ENCODE measurements at places on chromosomes 12 and 14. TPM values are rescaled to one million over a fixed set of nuclear protein-coding genes. Genes with fewer than 3 reads are reported as not detected.

KRT85 gene
- not detected for polyA plus RNA-seq

NINJ2 gene
- polyA plus RNA-seq = 24.2 TPM

MAP1LC3B2 gene
- polyA plus RNA-seq = 3.7 TPM

CLEC4E gene
- polyA plus RNA-seq = not detected

INSM2 gene
- polyA plus RNA-seq = not detected

C12orf60 gene
- 4.6 TPM for polyA plus RNA-seq

- H3K27ac ChIP-seq = no peak overlapping the region
- no peaks in the 10 kb centered on the region for H3K27me3 ChIP-seq
- H3K4me3 ChIP-seq = no peak overlapping the region
- no peak for DNase-seq
- no peaks in the 10 kb centered on the region for H3K36me3 ChIP-seq
Observed at GRCh38 chr14:52076334-52076733, 7.5 kb upstream of the NID2 start.

- H3K36me3 ChIP-seq = peaks cover 11% of the 10 kb centered on the region
- H3K4me1 ChIP-seq = peaks cover 9% of the 10 kb centered on the region
- H3K27ac ChIP-seq = peak overlapping the region; percentile 41
- no peak for DNase-seq
- H3K27me3 ChIP-seq = no peaks in the 10 kb centered on the region
Observed at GRCh38 chr14:22830443-22831010, 840 bp downstream of the MRPL52 start.

- no peak overlapping the region for H3K4me3 ChIP-seq
- no peak for DNase-seq
- H3K27me3 ChIP-seq = no peaks in the 10 kb centered on the region
- no peak overlapping the region for H3K27ac ChIP-seq
- H3K4me1 ChIP-seq = no peaks in the 10 kb centered on the region
Observed at GRCh38 chr14:54424479-54424901, 16.7 kb downstream of the CNIH1 start.

GRCh38 chr12:102388469-102388868 is 91.9 kb downstream of the IGF1 start:
- H3K4me3 ChIP-seq = no peak overlapping the region
- no peaks in the 10 kb centered on the region for H3K4me1 ChIP-seq
- H3K27ac ChIP-seq = no peak overlapping the region
- no peaks in the 10 kb centered on the region for H3K27me3 ChIP-seq
- no peaks in the 10 kb centered on the region for H3K36me3 ChIP-seq

DNA sequence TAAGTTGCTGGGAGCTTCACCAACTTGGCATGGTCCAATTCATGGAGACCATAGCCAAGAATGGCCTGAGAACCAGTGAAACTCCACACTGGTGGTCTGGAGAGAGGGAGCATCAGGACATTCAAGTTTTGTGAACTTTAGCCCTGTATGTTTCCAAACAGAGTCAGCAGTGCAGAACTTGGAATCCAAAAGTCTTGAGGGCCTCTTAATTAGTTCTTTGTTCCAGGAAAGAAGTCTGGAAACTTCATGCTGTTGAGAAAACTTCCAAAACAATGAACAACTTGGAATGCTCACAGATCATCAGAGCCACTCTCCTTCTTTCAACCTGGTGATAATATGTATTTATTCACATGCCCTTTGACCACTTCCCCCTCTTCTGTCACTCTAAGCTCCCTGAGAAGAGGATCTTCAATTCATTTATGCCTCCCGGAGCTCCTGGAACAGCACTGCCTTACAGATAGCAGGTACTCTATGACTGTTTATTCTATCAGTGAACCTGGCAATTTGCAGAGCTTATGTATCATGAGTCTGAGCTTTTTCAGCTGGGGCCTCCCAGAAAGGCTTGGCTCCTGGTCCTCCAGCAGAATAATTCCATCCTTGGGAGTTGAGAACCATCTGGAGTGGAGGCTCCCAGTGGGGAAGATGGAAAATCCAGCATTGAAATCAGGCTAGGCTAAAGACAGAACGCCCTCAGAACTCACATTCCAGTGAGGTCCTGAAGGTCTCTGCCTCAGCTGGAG is 191.4 kb downstream of the KTN1 start:
- H3K27me3 ChIP-seq = no peaks in the 10 kb centered on the region
- no peak overlapping the region for H3K27ac ChIP-seq
- H3K4me1 ChIP-seq = no peaks in the 10 kb centered on the region

- H3K4me3 ChIP-seq = no peak overlapping the region
- H3K27me3 ChIP-seq = no peaks in the 10 kb centered on the region
- DNase-seq = no peak
- peaks cover 4% of the 10 kb centered on the region for H3K4me1 ChIP-seq
- H3K27ac ChIP-seq = no peak overlapping the region
Observed at GRCh38 chr12:30691122-30691879, 4.4 kb downstream of the IPO8 start.

- no peaks in the 10 kb centered on the region for H3K4me1 ChIP-seq
- H3K4me3 ChIP-seq = no peak overlapping the region
- no peaks in the 10 kb centered on the region for H3K36me3 ChIP-seq
- H3K27me3 ChIP-seq = no peaks in the 10 kb centered on the region
- no peak for DNase-seq
Observed at GRCh38 chr12:94900496-94900895, 103.0 kb downstream of the NDUFA12 start.

GRCh38 chr12:83793616-83794015 is 1106.9 kb downstream of the TMTC2 start:
- no peaks in the 10 kb centered on the region for H3K27me3 ChIP-seq
- no peaks in the 10 kb centered on the region for H3K4me1 ChIP-seq
- DNase-seq = no peak
- no peaks in the 10 kb centered on the region for H3K36me3 ChIP-seq
- no peak overlapping the region for H3K4me3 ChIP-seq

- H3K36me3 ChIP-seq = no peaks in the 10 kb centered on the region
- H3K4me3 ChIP-seq = no peak overlapping the region
- H3K27ac ChIP-seq = no peak overlapping the region
- no peaks in the 10 kb centered on the region for H3K4me1 ChIP-seq
- DNase-seq = no peak
- no peaks in the 10 kb centered on the region for H3K27me3 ChIP-seq
Observed at GRCh38 chr12:115245020-115245419, 561.0 kb upstream of the TBX3 start.

All from GM12878 (cell line).